Naive B cell (primary cell): ENCODE measurements at places on chromosomes 7 and 10. TPM values are rescaled to one million over a fixed set of nuclear protein-coding genes. Genes with fewer than 3 reads are reported as not detected.

CRYGN gene
- polyA plus RNA-seq: not detected

IQUB gene
- polyA plus RNA-seq: not detected

TMEM176A gene
- not detected for polyA plus RNA-seq

DBNL gene
- polyA plus RNA-seq: 405 TPM

CADPS2 gene
- polyA plus RNA-seq: not detected

ZSCAN21 gene
- 9.8 TPM for polyA plus RNA-seq

FKBP6 gene
- not detected for polyA plus RNA-seq

WEE2 gene
- polyA plus RNA-seq: not detected

MAGI2 gene
- 0.04 TPM for polyA plus RNA-seq

ZRANB1 gene
- 15.0 TPM for polyA plus RNA-seq

CC2D2B gene
- polyA plus RNA-seq: not detected

BPGM gene
- polyA plus RNA-seq: 33.9 TPM

HSPA12A gene
- polyA plus RNA-seq: 0.38 TPM

RPA3 gene
- polyA plus RNA-seq: 148 TPM

CALN1 gene
- not detected for polyA plus RNA-seq

STEAP1 gene
- polyA plus RNA-seq: not detected

SCART1 gene
- not detected for polyA plus RNA-seq

ASB15 gene
- not detected for polyA plus RNA-seq
